Islet precursor cell (in vitro differentiated cells): ENCODE measurements at places on chromosomes 6 and 20.

- DNase-seq, result no peak
Measured at GRCh38 chr6:52416629-52417151, 3.5 kb upstream of the EFHC1 start.

DNA sequence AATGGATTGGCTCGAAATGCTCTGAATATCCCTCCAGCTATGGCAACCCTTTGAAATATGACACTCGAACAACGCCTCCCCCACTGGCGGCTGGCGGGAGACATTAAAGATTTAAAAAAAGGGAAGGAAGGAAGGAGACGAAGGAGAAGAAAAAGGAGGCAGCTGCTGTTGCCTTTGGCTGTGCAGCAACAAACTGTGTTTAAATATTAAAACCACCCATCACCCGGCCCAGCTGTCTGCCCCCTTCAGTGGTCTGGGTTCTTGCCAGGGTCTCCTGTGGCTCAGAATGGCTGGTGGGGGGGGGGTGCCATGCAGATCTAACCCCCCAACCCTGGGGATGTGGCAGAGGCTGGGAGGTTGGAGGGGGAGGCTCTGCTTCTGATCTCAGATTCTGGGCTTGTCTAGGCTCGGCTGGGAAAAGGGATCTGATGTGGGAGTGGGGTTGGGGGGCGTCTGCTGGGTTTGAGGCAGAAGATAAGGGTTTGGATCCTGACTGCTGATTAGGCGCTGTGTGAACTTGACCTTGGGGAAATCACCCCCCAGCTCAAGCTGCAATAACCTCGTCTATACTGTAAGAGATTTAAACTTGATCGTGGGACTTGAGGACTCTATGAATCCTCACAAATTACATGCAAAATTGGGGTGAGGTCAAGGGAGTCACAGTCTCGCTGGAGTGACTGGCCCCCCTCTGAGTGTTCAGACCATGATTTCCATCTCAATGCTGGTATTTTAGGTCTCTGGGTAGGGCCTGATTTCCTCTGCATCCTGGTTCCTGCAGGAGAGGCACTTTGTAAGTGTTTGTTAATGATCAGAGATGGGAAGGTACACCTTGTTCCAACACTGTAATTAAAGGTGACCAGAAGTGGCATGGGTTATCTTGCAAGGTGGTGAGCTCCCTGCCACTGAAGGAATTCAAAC is 40.3 kb upstream of the BLCAP start:
- DNase-seq, result peak; percentile 49

- DNase-seq, result no peak
Measured at GRCh38 chr6:19332806-19333460, 504.2 kb upstream of the ID4 start.

- peak; percentile 93 for DNase-seq
Measured at GRCh38 chr6:44257025-44257752, at the start of gene SLC35B2. TSS of gene SLC35B2 (minus strand) at chr6:44257528. CDS start at chr6:44257410, 118 bp downstream.

- no peak for DNase-seq
Measured at GRCh38 chr6:160102399-160102798, 19.2 kb upstream of the SLC22A1 start.

GRCh38 chr6:6492675-6493074 is 95.8 kb upstream of the LY86 start:
- no peak for DNase-seq

- no peak for DNase-seq
Measured at GRCh38 chr6:130928158-130928912, 101.1 kb downstream of the SMLR1 start.

DNA sequence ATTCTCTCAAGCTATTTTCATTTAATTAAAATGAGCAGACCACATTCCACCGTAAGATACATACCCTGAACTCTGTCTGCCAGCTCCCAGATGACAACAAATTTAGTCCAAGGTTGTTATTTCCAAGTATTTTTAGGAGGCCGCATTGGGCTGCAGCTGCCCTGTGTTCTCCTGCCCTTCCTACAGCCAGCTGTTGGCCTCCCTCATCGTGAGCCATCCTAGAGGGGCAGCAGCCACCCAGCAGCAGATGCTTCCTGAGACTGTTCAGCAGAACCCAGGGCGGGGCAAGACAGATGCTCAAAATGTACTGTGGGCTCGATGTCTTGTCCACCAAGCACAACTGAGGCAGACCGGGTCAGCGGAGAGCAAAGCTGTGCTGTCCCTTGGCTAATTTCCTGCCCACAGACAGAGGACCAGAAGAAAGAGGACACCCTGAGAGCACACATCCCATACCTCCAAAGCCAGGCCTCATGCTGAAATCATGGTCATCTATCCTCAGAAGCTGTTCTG is 16.4 kb downstream of the GABRR1 start:
- no peak for DNase-seq

DNA sequence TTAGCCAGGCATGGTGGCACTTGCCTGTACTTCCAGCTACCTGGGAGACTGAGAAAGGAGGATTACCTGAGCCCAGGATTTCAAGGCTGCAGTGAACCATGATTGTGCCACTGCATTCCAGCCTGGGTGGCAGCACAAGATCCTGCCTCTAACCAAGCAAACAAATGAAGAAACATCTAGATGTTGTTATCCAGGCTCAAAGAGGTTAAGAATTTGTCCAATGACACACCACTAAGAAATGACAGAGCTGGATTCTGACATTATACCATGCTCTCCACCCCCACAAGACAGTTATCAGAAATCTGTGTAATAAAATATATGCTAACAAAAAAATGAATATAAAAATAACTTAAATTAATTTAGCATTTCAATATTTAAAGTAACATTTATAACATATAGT is 925.5 kb upstream of the SLC35B3 start:
- no peak for DNase-seq

DNA sequence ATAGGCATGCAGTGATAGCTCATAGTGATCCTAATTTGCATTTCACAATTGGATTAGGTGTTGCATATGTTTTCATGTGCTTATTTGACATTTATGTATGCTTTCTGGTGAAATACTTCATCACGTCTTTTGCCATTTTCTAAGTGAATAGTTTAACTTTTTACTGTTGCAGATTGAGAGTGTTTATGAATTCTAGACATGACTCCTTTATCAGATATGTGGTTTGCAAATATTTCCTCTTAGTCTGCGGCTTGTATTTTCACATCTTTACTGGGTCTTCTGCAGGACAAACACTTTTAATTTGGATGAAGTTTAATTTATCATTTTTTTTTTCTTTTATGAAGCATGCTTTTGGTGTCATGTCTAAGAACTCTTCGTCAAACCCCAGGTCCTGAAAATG is 39.2 kb downstream of the CCN2 start:
- DNase-seq, result no peak

DNA sequence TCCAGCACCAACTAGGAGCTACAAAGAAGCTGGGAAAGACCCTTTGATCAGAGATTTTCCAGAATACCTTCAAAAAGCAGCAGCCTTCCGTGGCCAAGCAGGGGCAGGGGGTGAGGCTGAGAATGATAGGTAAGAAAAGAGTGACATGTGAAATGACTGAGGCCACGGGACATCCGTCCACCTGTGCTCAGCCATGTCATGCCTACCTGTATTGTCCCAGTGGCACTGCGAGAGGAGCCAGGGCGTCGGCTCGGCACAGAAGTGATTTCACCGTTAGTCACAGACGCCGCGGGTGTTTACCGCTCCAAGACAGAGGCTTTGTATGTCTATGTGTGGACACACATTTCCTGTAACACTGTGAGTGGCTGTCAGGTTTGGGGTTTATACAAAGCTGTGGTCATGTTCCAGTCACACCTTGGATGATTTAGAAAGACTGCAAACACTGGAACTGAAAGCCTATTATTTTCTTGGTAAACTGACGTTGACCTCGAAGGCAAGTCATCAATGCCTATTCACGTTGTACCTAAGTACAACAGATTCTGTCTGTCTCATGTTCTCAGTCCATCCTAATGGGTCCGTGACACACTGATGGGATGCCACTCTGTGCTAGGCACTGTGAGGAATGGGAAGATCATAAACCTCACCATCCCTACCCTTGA is 32.1 kb upstream of the JAG1 start:
- DNase-seq, result no peak

GRCh38 chr20:19889011-19889953 is 127.9 kb upstream of the NAA20 start:
- DNase-seq, result peak; percentile 73

GRCh38 chr6:101776919-101777350 is 383.4 kb downstream of the GRIK2 start:
- DNase-seq, result no peak

GRCh38 chr6:650098-650497 is 6.8 kb downstream of the HUS1B start:
- DNase-seq, result no peak
